HS-5 (cell line): ENCODE measurements at places on chromosomes 2 and 18.
A peak's percentile ranks its signal among the peaks of the same experiment; 100 is the strongest.

DNA sequence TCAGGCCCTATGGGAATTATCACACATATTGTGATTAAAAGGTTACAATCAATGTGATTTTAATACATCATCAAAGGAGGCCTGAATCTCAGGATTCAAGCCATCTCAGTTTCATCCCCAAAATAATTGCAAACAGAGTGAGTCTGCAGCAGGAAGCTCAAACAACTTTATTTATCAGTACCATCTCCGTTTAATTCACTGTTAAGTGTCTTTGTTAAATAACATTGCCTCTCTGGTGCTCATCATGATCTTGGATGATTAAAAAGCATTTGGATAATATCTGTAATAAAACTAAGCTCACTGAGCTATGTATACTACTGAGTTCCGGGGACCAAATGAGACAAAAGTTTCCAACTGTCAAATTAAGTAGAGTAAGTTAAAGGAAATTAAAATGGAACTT is 817.8 kb upstream of the CNTNAP5 start:
- no peak for DNase-seq

DNA sequence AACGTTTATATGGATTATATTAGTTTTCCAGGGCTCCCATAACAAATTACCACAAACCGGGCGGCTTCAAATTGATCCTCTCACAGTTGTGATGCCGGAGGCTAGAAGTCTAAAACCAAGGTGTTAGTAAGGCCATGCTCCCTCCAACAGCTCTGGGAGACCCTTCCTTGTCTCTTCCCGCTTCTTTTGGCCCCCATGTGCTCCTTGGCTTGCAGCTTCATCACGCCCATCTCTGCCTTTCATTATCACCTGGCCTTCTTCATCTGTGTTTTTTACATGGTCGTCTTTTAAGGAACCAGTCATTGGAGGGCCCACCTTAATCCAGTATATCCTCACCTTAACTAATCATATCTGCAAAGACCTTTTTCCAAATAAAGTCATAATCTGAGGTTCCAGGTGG is 13.9 kb downstream of the MAPRE2 start:
- DNase-seq, result no peak

- no peak for DNase-seq
Measured at GRCh38 chr18:47180765-47181164, 4.6 kb upstream of the IER3IP1 start.

DNA sequence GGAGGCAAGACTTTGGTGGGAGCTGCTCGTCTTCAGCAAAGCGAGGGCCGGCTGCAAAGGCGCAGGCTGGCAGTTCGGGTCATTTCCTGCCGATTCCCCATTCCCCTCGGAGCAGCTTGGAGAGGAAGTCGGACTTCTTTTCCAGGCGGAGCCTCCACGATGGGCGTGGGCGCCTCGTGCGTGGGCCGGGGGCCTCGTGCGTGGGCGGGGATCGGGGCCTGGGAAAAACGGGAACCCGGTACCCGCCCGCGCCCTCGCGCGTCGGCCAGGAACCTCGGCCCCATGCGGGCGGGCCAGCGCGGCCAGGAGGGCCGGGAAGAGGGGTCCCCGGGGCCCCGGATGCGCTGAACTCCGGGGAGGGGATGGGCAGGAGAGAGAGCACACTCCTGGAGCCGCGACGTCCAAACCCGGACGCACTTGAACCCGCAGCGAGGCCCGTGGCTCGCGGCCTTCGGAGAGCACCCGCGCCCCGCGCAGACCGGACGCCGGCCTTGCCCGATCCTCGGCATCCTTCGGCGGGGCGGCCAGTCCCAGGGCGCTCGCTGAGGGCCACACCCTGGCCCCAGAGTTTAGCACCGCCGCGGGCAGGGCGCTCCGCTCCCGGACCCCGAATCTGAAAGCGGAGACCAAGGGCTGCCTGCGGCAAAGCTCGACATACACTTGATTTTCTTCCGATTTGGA is 368.4 kb downstream of the MTX2 start:
- DNase-seq, result peak; percentile 62

DNA sequence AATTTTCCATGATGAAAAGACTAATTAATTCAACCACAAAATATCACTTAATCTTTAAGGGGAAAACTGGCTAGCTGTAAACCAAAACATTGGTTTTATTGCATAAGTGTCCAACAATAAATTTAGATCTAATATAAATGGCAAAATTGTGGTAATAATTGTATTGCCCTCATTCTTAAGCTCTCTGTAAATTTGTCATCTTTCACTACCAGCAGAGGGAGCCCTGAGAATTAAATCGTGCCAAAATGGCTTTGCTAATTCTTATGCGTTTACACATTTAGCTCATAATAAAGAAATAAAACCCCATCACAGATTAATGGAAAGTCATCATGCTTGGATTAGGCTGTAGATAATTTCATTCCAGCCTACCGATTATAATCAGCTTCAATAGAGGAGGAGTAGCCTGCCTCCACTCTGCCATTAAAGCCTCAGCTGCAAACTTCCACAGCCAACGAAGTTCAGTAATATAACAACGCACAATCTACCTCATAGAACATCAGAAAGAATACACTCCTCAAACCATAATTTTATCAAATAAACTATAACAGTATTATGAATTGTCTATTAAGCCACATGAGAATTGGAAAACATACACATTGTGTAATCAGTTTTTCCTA is 70.0 kb upstream of the ATP5MC3 start:
- DNase-seq, result peak; percentile 31
